ENCODE measurements at places on chromosomes 11 and 22.
A peak's percentile ranks its signal among the peaks of the same experiment; 100 is the strongest.

DNA sequence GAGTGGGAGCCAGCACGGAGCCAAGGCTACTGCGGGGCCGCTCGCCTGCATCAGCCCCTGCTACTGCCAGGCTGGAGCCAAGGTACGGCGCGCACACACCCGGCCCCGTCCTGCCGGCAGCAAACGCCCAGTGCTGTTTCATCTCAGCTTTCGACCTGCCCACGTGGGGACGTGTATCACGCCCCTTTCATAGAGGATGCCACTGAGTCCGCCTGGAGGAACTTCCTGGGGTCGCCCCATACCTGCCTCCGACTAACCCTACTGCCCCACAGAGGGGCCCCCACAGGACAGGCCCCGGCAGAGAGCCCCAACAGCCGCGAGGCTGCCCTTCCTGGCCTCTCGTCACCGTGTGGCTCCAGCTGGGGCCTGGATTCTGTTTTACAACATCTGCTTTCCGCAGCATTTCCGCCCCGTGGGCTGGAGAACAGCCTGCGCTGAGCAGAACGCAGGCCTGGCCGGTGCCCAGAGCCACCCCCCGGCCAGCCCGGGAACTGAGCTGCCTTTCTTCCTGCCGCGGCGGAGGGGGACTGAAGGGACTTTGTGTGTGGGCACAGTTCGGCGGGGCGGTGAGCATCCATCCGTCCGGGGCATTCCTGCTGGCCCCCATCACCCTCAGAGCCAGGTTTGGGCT is 22.9 kb upstream of the ARHGAP8 start:
- peak; percentile 32 for DNase-seq

- no peak for DNase-seq
Measured at GRCh38 chr11:36441610-36442208, 68.4 kb downstream of the TRAF6 start.

- DNase-seq: no peak
Measured at GRCh38 chr11:113253406-113253805, 61.0 kb upstream of the TTC12 start.

DNA sequence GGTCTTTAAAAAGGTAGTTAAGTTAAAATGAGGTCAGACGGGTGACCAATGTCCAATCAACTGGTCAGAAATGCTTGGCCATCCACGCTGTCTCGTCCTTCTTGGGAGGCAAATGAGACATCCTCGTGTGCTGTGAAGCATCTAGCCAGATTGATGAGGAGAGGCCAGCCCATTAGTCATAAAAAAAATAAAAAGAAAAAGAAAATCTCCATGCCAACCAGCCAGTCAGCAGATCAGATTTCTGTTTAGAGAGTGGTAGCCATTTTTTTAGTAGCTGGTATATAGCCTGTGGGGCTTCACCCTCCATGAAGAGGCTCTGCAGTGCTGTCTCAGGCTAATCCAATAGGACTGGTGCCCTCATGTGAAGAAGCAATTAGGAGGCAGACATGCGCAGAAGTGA is 343.1 kb upstream of the SYN3 start:
- peak; percentile 28 for DNase-seq

DNA sequence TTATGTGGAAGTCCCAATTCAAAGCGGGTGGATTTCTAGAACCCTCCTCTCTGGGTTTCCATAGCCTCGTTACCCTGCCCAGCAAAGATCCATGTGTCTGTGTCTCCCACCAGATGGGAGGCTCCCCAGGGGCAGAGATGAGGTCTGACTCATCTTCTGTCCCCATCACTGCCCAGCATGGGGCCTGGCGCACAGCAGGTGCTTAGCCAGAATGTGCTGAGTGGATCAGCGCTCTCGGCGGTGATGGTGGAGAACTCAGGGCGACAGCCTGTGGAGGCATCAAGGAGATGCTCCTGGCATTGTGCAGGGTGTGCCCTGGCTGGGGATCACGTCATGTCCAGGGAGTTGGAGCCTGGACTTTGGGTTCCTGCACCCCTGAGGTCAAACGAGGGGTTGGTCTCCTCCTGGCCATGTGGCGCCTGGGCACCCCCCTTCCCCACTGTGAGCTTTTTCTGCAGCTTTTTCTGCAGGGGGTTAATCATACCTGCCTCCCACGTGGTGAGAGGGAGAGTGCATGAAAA is 46.1 kb upstream of the RFPL3 start:
- no peak for DNase-seq

- DNase-seq: no peak
Measured at GRCh38 chr11:114569801-114570200, 10.1 kb upstream of the NXPE1 start.

- peak; percentile 4 for DNase-seq
Measured at GRCh38 chr11:17864478-17864941, 129.9 kb downstream of the KCNC1 start.

- DNase-seq: no peak
Measured at GRCh38 chr11:122177238-122177637, 61.2 kb upstream of the BLID start.

GRCh38 chr22:28183078-28183860 is 264.2 kb upstream of the PITPNB start:
- no peak for DNase-seq

- no peak for DNase-seq
Measured at GRCh38 chr11:15625691-15626090, 511.0 kb downstream of the INSC start.

- DNase-seq: no peak
Measured at GRCh38 chr11:116697011-116697410, 75.8 kb downstream of the BUD13 start.

DNA sequence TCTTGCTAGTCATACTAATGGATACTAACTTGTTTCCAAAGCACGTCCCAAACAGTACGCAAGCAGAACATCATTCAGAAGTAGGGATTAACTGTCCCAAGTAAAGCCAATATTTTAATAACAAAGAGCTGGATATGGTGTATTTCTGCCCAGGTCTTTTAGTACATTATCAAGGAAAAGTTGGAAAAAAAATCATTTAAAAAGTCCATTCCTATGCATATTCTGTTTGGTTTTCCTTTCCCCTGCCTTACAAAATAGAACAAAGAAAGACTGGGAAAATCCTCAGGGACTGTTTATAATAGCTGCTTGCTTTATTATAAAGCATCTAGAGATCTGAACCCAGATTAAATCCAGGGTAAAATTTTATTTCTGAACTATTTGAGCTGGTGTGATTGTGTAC is 83.9 kb downstream of the UVRAG start:
- no peak for DNase-seq

DNA sequence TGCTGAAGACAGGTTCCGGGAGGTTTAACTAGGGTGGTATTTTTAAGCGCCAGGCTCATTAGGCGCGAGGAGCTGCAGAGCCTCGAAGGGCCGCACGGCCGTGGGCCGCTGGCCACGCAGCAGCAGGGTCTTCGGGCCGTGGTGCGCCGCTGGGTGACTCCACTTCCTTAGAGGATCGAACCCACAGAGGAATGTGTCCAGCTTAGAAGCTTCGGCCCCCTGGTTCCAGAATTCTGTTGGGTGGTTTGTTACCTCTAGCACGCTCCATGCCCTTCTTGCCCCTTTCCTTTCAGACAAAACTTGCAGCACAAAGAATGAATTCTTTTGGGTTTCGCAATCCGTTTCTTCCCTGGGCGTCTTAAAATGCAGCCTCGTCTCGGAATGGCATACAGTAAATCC is 773 bp upstream of the PATL1 start:
- DNase-seq: peak; percentile 58

DNA sequence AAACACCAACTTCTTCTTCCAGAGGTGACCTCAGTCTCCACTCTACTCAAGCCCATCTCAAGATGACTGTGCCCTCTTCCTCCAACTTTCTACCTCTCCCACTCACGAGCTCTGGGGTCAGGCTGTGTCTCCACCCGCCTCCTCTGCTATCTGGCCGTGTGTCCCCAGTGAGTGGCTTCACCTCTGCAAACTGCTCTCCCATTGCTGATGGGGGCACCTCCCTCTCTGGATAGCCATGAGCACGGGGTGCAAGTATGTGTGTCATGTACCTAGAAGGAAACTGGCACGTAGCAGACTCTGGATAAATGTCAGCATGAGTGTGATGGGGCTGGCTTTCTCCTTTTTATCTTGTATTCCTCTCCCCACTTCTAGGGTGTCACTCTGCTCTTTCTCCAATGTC is 18.3 kb upstream of the RAC2 start:
- DNase-seq: no peak

- no peak for DNase-seq
Measured at GRCh38 chr22:19723983-19724827, 866 bp downstream of the GP1BB start.

DNA sequence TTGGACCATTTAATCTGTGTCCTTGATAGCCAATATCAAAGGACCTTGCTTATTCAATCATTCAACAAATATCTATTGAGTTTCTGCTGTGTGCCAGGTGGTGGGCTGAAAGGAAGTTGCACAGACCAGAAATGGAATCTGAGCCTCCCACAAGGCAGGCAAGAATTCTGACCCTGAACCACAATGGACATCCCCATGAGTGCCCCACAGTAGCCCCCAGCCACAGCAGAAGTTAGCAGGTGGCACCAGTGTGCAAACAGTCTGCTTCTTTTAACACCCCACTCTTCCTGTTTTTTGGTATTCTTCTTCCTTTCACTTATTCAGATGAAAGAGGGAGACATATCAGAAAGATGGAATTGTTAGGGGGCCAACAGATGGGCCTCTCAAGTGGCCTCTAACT is 12.2 kb upstream of the SERPING1 start:
- no peak for DNase-seq

- no peak for DNase-seq
Measured at GRCh38 chr22:49633010-49633324, 194.7 kb downstream of the BRD1 start.

- no peak for DNase-seq
Measured at GRCh38 chr11:97201743-97202612, 812.2 kb downstream of the JRKL start.

GRCh38 chr11:67276781-67277230 is 10.5 kb downstream of the GRK2 start:
- no peak for DNase-seq

DNA sequence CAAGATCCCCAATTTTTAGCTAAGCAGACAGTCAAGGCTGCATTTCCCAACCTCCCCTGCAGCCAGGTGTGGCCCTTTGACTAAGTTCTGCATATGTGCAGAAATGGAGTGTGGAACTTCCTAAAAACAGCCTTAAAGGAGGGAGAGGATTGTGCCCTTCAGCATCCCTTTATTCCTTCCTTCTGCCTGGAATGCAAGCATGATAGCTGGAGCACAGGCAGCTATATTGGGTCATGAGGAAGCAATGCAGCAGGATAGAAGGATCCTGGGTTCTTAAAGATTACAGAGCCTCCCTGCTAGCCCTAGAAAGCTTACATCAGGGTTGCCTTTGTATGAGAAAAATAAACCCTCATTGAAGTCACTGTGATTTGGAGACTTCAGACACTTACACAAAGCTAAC is 29.9 kb downstream of the FADD start:
- no peak for DNase-seq

- peak; percentile 42 for DNase-seq
Measured at GRCh38 chr11:65182258-65183170, 786 bp downstream of the CAPN1 start.
